Activated naive CD4-positive, alpha-beta T cell treated with anti-CD3 and anti-CD28 coated beads, Interleukin-2, amount 50 U/mL, for 72 hours (primary cell): ENCODE measurements at places on chromosomes 13 and 19. TPM values are rescaled to one million over a fixed set of nuclear protein-coding genes. Genes with fewer than 3 reads are reported as not detected.

The TMEM161A gene
- 22.9 TPM for total RNA-seq

The CATSPERD gene
- not detected for total RNA-seq

The WBP4 gene
- total RNA-seq: 5.5 TPM

The PNMA8A gene
- not detected for total RNA-seq

The ZNF526 gene
- 14.5 TPM for total RNA-seq

The KLK11 gene
- total RNA-seq: not detected

The KIR2DL3 gene
- not detected for total RNA-seq

The KLK12 gene
- total RNA-seq: not detected

The AZU1 gene
- total RNA-seq: not detected

The IFNL2 gene
- not detected for total RNA-seq

The ZNF69 gene
- total RNA-seq: 1.9 TPM

The S1PR4 gene
- total RNA-seq: 18.6 TPM

The FBXL12 gene
- total RNA-seq: 36.0 TPM

The CCL25 gene
- not detected for total RNA-seq

- peak; percentile 73 for DNase-seq
These were observed at the start of gene EML2 for GRCh38 chr19:45638930-45639729. Gene EML2, minus strand, starts transcription at chr19:45639397. Its CDS starts 21 bp downstream, at chr19:45639376.

DNA sequence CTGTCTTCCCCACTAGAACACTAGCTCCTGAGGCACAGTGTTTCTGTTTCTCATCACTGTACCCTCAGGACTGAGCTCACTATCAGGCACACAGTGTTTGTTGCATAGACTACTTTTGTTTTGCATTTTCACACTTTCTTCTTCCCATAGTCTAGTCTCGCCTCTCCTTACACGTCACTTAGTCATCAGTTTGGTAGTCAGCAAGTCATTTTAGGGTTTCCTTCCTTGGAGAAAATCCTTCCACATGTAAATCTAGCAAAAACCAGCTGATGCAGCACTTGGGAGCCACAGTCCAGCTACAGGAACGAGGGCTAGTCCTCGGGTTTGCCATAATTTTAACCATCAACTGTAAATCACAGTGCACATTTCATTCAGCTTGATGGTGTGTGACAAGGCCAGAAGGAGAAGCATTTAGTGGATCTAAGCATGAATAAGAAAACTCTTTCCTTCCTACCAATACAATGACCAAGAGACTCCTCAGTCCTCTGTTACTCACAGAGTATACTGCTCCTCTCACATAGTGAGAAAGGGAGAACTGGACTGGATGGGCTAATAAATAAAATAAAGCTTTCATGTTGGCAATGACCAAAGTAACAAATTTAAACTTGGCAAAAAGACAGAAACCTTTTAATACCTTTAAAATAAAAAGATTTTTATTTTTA is 221.0 kb downstream of the KLF12 start:
- DNase-seq: no peak

- DNase-seq: no peak
These were observed 101.2 kb downstream of the TNFRSF19 start for GRCh38 chr13:23671377-23671776.

GRCh38 chr13:97879646-97880310 is 73.7 kb upstream of the IPO5 start:
- DNase-seq: no peak

- no peak for DNase-seq
These were observed 539.7 kb downstream of the RFC3 start for GRCh38 chr13:34357435-34358232.

- DNase-seq: no peak
These were observed 1.1 kb upstream of the IFI30 start for GRCh38 chr19:18172331-18173053.

DNA sequence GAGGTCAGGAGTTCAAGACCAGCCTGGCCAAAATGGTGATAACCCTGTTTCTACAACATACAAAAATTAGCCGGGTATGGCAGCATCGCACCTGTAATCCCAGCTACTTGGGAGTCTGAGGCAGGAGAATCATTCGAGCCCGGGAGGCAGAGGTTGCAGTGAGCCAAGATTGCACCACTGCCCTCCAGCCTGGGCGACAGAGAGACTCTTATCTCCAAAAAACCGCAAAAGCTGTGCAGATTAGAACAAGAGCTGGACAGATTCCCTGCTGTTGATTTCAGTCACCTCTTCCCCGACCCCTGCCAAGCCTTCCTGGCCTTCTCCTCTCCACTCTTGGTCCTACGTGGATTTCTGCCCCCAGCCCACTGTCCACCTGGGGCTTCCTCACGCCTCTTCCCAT is 8.3 kb downstream of the CAMSAP3 start:
- no peak for DNase-seq

DNA sequence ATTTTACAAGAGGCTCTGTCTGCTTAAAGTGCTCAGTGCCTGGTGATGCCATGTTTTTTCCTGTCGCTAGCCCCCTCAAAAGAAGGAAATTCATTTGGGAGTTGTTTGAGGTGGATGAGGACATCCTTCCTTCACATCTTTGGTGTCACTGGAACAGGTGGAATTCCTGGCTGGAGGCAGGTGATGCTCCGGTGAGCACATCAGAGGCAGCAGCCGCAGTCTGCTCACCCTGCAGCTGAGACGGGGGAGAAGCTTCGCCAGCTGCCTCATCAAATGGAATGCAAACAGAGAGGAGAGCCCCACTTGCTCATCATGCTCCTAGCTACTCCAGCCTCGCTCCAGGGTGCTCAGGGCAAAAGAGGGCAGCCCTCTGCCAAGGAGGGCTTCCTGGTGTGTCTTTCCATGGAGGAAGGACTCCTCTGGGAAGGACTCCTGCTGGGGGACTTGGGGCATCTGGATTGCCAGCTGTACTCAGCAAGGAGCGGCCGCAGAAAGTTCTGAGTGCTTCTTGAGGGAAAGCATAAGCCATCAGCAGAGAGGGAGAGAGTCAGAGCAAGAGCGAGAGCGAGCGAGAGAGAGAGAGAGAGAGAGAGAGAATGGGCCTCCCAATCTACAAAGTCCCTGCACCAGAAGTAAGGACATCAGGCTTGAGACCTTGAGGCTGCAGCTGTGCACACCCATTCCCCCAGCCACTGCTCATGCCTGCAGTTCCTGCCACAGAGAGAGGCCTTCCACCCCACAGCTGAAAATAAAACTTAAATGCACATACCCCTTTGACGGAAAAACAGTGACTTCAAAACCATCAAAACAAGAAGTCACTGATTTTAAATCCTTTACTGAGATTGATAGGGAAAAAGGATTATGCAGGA is 74.3 kb upstream of the UBL3 start:
- DNase-seq: no peak

GRCh38 chr19:29535984-29536508 is 10.3 kb downstream of the VSTM2B start:
- DNase-seq: no peak

DNA sequence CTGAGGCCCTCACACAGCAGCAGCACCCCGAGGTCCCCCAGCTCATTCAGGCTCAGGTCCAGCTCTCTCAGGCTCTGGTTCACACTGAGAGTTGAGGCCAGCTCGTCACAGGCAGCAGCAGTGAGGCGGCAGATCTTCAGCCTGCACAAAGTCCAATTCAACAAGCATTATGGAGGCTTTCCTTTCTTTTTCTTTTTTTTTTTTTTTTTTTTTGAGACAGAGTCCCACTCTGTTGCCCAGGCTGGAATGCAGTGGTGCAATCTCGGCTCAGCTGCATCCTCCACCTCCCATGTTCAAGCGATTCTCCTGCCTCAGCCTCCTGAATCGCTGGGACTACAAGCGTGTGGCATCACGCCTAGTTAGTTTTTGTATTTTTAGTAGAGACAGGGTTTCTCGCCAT is 22.9 kb downstream of the NLRP12 start:
- no peak for DNase-seq

DNA sequence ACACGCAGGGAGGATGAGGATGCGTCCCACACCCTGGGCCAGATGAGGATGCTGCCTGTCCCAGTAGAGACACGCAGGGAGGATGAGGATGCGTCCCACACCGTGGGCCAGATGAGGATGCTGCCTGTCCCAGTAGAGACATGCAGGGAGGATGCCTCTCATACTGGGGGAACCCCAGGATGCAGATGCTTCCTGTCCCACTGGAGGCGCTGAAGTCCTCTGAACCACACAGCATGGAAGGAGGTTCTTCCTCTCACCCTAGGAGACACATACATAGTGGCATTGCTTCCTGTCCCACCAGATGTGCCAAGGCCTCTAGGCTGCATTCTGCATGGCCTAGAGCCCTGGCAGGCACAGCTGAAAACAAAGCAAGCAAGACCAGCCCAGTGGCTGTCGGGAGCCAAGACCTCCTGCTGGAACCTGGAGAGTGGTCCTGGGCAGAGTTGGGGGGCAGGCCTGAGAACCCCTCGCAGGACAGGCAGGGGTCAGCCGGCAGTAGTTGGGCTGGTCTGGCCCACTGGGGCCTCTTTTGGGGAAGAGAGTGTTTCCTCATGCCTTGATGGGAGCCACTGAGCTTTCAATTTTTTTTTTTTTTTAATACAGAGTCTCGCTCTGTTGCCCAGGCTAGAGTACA is 4.3 kb downstream of the HPN start:
- DNase-seq: peak; percentile 50

DNA sequence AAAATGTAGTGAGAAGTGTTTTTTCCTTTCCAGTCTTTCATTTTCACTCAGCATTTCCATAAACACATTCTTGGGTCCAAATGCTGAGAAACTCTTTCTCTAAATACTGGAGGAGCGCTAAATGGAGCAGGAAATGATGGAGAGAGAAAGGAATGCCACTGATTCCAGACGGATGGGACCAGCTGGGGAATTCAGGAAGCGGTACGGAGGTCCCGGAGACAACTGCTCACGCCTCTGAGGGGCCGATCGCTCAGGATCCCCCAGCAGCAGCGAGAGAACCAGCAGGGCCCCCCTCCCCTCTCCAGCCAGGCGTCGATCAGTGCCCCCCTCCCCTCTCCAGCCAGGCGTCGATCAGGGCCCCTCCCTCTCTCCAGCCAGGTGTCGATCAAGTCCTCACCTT is 13.2 kb downstream of the RASA3 start:
- no peak for DNase-seq

GRCh38 chr13:28494778-28495537 is at the start of gene FLT1:
Gene FLT1, minus strand, starts transcription at chr13:28495128. Its CDS starts 285 bp downstream, at chr13:28494843.
- peak; percentile 49 for DNase-seq

GRCh38 chr13:44738463-44738862 is 162.3 kb upstream of the TSC22D1 start:
- DNase-seq: no peak

DNA sequence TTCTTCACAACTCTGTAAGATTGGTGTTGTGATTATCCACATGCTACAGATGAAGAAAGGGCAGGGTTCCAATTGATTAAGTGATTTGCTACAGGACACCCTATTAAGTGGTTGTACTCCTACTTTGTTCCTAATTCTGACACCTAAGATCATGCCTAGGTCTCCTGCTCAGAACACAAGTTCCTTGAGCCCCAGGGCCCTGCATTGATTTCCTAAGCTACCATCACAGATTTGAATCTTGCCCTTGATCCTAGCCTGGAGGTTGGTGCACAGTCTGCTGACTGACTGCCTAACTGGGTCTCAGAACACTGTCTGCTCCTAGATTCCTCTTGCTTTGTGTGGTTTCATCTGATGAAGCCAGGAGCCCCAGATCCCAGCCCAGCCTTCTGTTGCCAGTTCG is 19.6 kb upstream of the WDFY2 start:
- DNase-seq: no peak

DNA sequence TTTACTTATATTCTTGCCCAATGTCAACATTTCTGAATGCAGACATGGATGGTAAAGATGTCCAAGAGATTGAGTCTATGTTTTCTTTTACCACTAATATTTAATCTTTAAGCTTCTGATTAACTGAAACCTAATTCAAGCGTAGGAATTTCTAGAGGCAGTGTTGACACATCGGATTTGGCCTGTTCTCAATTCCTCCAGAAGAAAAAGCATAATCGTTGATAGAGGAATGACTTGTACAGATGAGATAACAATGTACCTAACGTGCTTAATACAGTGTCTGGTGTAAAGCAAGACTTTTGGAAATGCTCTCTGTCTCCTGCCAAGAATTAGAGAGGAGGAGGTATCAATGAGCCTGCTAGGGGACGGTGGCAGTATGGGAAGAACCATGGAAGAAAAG is 35.2 kb downstream of the SLC15A1 start:
- DNase-seq: no peak

- DNase-seq: no peak
These were observed 2.7 kb upstream of the KLK2 start for GRCh38 chr19:50870417-50871089.

DNA sequence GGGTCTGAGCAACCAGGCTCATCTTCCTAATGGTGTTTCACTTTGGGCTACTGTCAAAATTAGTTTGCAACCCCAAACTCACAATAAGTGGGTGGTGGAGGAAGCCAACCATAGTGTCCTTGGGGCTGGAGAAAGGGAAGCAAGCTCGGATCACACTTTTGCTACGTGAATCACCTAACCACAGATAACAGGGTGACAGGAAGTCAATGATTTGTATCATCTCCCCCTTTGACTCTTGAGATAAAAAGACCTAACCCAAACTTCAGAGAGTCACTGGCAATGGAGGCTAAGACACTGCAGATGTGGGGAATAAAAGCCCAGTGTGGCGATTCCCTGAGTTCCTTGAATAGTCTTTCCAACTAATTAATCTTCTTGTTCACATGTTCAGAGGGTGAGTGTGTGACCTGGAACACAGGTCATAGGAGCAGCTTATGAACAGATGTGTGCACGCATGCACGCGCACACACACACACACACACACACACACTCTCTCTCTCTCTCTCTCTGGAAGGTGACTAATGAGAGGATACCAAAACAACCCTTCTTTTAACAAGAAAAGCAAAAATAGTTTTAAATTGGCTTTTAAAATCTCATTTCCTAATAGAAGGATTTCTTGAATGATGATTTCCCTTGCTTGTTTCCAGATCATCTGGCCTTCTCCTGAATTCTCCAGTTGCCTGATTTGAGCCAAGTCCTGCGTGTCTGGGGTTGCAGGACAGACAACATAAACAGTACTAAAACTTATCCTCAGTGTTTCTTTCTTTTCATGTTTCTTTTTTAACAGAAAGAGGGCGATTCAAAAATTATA is 21.2 kb upstream of the DOCK9 start:
- DNase-seq: peak; percentile 37

GRCh38 chr13:55967055-55967454 is 1173.7 kb upstream of the PRR20A start:
- no peak for DNase-seq

- DNase-seq: no peak
These were observed 6.1 kb upstream of the ZNF787 start for GRCh38 chr19:56126983-56127780.

GRCh38 chr19:33818411-33818810 is 21.7 kb downstream of the KCTD15 start:
- DNase-seq: no peak

GRCh38 chr13:30576528-30576927 is 41.2 kb upstream of the USPL1 start:
- no peak for DNase-seq

DNA sequence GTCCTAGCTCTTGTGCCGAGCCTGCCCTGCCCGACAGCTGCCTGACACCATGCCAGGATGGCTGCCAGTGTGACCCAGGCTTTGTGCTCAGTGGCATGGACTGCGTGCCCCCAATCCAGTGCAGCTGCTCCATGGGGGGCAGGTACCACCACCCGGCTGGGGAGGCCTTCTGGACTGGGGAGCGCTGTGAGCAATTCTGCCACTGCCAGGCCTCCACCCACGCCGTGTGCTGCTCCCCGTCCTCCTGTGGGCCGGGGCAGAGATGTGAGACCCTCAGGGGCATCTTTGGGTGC is 9.4 kb upstream of the FXYD3 start:
- DNase-seq: no peak
